Stimulated activated CD4-positive, alpha-beta T cell treated with anti-CD3 and anti-CD28 coated beads, Interleukin-1b, Interleukin-23, amount 100 ng/mL, for 4 hours (primary cell): ENCODE measurements at places on chromosomes 7 and 10.

DNA sequence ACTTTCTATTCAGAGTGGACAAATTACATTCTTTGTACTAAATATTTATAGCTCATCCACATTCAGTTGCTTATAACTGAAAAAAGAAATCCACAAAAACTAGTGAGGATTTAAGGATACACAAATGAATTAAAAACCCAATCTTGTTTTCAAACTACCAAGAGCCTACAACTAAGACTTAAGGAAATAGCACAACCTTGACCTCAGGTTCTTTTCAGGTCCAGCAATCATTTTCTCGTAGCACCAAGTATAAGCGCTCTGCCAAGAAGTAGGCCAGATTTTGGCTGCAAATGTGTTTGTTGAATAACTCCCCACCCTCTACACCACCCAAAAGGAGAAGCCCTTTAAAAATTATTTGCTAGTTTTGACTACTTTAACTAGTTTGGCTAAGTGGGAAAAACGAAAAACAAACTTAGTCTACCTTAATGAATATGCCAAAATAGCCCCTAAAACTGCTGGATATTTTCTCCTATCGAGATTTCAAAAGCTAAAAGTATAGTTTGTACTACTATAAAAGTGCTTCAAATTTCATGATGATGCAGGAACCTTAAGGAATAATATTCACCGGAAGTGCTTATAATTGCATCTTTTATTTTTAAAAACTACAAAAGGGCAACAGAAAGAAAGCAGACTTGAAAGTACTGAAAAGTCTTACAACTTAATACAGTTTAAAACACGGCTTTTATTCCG, 2.7 kb upstream of the KMT2E start:
- DNase-seq: no peak

DNA sequence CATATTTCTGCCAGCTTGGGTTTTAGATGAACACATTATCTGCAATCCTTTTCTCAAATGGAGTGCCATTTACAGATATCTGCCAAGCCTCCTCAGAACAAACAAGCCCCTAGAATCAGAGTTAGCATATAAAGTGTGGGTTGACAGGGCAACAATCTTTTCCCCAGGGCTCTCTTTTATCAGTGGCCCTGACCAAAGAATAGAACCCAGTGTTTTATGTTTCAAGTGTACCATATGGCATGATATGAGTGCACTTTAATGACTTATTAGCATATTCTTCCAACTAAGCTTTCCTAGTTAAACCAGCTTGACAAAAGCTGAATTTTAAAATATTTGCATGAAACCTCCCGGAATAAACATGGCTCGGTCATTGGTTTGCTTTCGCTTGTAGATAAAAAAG, 57.3 kb downstream of the EVX1 start:
- no peak for DNase-seq

GRCh38 chr10:98463016-98463415, 16.3 kb upstream of the HPS1 start:
- DNase-seq: no peak

- no peak for DNase-seq
Observed at GRCh38 chr7:73343671-73344380, 15.9 kb downstream of the FKBP6 start.

DNA sequence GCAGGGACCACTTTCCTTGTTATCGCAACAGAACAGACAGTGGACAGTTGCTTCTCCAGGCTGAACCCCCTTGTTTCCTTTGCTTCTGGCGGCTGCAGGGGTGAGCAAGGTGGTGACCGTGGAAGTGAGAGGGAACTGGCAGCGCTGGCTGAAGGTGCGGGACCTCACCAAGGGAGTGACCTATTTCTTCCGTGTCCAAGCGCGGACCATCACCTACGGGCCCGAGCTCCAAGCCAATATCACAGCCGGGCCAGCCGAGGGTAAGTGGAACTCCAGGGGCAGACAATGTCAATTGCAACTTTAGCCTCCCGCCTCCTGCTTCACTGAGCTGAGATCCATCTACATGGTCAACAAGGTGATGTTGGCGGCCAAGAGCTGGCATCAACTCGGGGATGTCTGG, 462.1 kb upstream of the FOXK1 start:
- no peak for DNase-seq

DNA sequence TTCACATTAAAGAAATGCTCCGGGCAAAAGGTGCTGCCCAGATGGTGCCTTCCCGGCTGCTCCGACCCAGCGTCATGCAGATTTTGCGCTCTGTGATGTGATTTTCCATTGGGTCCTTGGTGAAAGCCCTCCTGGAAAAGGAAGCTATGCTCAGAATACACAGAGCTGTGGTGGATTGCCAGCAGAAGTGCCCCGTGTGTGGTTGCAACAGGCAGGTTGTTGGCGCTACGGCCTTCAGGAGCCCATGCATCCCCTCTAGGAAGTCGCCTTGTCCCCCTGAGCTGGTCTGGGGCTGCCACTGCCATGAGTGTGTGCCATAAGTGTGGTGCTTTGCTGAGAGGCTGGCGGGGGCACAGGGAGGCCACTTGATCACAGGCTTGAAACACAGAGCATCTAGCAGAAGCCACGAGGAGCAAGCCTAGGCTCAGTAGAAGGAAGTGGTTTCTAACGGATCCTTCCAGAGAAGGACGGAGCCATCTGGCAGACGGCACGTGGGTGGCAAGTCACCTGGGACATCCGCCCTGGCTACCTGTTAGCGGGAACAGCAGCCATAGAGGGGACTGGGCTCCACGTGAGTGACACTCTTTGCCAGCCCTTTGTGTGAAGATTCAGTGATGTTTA, 210.9 kb downstream of the CUX1 start:
- DNase-seq: no peak

- no peak for DNase-seq
Observed at GRCh38 chr7:44322631-44323363, 2.6 kb downstream of the CAMK2B start.

DNA sequence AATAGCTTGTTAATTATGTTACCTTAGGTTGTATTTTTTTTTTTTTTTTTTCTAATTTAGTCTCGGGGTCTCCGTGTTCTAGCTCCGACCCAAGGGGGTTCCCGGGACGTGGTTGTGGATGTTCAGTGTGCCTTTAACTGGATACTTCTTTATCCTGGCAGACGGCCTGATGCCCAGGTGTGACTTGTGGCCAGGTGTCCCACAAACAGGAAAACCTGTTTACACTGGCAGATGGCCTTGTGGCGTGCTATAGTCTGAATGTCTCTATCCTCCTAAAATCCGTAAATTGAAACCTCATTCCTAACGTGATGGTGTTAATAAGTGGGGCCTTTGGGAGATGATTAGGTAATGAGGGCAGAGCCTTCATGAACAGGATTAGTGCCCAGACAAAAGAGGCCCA, 546.4 kb upstream of the C7orf33 start:
- DNase-seq: no peak

- no peak for DNase-seq
Observed at GRCh38 chr10:60430836-60431597, 41.3 kb upstream of the ANK3 start.

DNA sequence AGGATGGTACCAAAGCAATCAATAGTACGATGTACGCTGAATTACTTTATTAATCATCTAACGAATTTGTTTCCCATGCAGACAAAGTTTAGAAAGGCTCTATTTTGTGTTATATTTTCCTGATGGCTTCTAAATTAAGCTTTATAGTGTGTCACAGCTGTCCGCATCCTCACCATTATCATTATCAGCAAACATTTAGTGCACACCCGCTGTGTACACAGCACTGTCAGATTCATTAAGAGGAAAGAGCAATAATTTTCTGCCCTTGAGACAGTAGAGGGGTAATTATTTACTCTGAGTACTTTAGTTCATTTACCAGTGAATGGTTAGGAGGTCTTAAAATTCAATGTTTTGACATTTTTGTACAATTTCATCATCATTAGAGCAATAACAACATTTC, 233.3 kb upstream of the PTPRZ1 start:
- DNase-seq: no peak

GRCh38 chr7:132226046-132226956, 350.0 kb downstream of the PLXNA4 start:
- no peak for DNase-seq
